ENCODE measurements at places on chromosomes 2 and 18.

DNA sequence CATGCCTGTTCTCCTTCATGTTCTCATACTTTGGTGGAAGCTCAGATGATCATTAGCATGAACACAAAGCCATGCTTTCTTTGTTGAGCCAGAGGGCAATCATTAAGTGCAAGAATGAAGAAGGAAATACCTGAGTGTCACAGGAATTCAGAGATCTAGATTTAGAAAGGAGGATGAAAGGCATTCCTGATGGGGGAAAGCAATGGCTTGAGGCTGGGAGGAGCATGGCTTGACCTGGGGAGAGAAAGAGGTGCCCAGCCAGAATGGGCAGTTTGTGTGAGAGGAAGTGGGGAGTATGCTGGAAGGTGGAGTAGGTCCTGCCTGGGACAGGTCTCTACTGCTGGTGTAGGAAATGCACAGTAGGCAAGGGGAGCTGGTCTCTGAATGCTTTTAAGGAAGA, 35.1 kb downstream of the SLC4A3 start:
- DNase-seq, result no peak

DNA sequence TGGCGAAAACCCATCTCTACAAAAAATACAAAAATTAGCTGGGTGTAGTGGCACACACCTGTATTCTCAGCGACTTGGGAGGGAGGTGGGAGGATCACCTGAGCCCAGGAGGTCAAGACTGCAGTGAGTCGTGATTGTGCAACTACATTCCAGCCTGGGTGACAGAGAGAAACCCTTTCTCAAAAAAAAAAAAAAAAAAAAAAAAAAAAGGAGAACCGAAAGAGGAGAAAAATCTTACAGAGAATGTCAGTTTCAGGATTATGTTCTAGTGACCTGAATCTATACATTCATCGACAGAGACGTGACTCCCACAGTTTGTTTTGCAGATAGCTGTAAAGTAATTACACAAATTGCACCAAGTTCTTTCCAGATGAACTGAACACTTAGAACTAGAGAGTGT, 187.8 kb downstream of the FTCDNL1 start:
- no peak for DNase-seq

DNA sequence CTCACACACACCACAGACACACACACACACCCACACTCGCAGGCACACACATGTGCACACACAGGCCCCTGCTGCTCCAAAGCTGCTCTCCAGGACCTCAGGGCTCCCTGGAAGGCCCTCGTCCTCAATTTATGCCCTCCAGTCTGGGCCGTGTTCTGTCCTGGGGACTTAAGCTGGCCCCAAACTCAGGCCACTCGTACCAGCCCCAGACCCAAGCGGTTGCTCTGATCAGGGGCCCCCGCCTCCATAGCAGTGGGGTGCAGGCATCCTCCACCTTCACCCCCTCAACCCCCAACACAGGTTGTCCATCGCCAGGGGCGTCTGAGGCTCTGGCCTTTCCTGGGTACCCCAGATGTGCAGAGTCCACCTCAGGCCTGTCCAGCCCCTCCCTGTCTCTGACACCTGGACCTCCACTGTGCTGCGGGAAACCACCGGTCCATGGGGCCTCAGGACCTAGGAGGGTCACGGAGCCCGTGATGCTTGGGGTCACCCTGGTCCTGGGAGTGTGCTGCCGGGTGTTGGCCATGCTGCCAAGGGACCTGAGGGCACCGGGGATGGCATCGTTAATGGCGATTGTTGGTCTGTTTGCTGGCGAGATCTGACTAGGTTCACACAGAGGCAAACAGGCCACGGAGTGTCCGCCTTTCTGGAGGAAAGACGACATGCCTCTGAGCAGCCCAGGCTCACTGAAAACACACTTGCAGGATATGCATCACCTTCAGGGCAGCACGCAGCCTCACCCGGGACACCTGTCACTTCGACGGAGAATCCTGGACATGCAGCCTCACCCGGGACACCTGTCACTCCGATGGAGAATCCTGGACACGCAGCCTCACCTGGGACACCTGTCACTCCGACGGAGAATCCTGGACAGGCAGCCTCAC, 155.6 kb downstream of the NDUFA10 start:
- no peak for DNase-seq

- DNase-seq, result no peak
These were observed 753.5 kb upstream of the PKDCC start for GRCh38 chr2:41294331-41294730.

DNA sequence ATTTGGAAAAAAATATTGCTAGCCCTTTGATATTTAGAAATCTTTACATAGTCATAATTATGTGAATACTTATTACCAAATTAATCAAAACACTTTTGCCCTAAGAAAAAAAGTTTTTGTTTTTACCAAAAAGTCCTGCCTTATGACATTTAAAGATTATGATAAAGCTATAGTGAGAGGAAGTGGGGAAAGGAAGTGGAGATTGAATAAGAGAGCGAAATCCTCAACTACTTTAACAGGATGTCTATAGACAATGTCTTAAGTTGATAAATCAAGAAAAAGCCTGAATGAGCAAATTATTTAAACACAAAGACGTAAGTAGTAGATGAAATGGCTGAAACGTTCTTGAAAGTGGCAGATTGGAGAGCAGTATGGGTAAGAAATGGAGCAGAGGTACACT, 20.9 kb upstream of the VPS54 start:
- no peak for DNase-seq

- DNase-seq, result no peak
These were observed 5.2 kb downstream of the NCAPH start for GRCh38 chr2:96340493-96341414.

DNA sequence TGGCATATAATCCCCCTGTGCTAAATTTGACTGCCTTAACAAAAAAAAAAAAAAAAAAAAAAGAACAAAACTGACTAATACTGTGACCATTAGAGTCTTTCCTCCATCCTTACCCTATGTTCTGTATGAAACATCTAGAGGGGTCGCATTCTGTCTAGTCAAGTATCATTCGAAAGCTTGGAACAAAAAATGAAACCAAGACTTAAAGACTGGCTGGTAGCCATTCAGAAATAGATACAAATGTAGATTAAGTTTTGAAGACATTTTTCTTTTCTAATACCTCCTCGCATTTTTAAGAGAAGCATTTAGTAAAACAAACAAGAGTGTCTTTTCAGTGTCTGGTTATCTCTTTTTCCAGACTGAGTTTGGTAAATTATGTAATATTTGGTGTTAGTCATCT, 66.7 kb downstream of the SPATS2L start:
- DNase-seq, result no peak

DNA sequence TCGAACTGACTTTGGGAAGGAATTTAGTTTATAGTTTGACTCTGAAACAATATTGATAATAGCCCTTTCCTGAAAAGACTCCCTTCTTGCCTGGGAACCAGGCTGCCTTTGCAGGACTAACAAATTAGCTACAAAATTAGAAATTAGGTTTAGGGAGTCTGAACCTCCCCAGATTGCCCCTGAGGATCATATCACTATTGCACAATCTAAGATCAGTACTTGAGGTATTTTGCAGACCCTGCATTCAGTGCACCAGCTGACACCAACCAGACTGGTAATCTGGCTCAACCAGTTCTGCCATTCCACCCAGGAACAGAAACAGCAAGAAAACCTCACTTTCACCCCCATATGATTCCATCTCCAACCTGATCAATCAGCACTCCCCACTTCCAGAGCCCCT, 131.8 kb upstream of the GALNT5 start:
- no peak for DNase-seq

DNA sequence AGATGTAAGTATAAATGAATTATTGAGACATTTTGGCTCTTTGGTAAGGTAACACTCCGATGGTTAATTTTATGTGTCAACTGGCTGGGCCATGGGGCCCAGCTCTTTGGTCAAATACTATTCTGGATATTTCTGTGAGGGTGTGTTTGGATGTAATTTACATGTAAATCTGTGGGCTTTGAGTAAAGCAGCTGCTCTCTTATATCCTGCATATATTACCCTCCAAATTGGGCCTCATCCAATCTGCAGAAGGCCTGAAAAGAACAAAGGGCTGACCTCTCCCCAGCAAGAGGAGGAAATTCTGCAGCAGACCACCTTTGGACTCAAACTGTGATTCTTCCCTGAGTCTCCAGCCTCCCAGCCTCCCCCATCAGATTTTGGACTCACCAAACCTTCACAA, 464.1 kb downstream of the PLCL1 start:
- no peak for DNase-seq

DNA sequence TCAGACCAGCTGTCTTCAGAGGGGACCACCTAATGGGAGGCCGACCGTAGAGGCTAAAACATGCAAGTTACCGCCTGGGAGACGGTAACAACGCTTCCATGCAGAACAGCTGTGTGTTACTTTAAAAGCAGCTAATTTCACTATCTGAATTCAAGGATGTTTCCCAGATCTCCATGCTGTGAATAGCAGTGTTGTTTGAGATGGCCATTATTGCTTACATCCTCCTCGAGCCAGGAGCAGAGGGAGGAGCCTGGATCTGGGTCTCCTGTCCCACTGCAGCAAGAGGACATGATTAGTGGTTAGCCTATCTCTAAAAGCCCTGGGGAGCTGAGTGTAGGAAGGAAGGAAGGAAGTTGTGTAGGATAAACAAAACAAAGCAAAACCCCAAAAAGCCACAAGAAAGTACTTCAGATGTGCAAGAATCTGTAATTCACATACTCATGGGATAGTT, 50.9 kb downstream of the ACTR2 start:
- DNase-seq, result no peak

GRCh38 chr18:75066936-75067335, 142.0 kb downstream of the PTGR3 start:
- no peak for DNase-seq

DNA sequence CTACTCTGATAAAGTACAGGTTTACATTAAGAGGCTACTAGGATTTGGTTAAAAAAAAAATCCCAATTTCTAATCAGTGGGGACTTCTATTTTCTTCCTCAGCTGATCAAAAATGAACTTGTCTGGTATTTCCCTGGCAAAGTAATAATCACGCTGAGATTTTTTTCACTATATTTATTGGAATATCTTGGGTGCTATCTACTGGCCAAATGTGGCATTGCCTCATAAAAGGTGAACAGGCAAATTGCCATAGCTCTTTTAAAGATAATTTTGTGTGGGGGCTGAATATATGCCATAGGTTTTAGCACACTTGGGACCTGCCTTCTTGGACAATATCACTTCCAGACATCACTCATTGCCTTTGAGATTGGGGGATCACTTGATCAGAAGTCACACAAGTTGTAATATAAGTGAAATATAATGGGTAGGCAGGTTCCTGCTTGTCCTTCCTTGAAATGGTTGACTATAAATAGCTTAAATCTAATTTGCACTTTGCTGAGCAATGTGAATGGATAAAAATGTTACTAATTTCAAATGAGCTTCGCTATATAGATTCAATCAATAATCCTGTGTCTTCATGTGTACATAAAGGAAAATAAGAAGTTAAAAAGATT, 7.0 kb upstream of the NXPH2 start:
- peak; percentile 32 for DNase-seq

- no peak for DNase-seq
These were observed 95.8 kb upstream of the RGPD4 start for GRCh38 chr2:107730898-107731297.

DNA sequence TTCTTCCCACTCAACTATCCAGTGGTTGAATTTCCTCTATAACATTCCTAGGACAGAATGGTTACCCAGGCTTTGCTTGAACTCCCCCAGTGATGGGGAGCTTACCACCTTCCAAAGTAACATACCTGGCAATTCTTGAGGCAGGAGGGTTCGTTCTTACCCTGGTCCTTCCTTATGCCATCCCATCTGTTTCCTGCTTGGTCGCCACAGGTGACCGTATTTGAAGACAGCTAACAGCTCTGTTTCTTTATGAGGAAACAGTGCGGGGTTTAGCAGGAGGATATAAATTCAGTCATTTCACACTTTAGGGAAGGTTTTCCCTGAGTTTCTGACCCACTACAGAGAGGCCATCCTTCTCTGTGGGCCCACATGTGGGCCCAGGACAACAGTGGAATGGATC, 42.6 kb downstream of the FOSL2 start:
- DNase-seq, result no peak
